ENCODE measurements at places on chromosomes 13 and 19.

GRCh38 chr13:98563071-98563470 is 13.8 kb downstream of the STK24 start:
- no peak for DNase-seq

DNA sequence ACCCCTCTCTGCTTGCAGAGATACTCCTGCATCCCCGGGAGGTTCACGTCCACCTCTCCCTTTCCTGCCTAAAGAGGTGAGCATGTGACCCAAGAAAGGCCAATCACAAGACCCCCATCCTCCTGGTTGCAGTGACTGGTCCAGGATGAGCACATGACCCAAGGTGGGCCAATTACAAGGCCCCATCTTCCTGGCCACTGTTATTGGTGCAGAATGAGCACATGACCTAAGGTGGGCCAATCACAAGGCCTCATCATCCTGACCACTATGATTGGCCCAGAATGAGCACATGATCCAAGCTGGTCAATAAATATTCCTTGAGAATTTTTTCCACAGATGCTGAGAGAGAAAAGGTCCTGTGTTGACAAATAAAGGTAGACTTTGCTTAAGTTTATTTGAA is 350.7 kb downstream of the EFNB2 start:
- DNase-seq, result no peak

DNA sequence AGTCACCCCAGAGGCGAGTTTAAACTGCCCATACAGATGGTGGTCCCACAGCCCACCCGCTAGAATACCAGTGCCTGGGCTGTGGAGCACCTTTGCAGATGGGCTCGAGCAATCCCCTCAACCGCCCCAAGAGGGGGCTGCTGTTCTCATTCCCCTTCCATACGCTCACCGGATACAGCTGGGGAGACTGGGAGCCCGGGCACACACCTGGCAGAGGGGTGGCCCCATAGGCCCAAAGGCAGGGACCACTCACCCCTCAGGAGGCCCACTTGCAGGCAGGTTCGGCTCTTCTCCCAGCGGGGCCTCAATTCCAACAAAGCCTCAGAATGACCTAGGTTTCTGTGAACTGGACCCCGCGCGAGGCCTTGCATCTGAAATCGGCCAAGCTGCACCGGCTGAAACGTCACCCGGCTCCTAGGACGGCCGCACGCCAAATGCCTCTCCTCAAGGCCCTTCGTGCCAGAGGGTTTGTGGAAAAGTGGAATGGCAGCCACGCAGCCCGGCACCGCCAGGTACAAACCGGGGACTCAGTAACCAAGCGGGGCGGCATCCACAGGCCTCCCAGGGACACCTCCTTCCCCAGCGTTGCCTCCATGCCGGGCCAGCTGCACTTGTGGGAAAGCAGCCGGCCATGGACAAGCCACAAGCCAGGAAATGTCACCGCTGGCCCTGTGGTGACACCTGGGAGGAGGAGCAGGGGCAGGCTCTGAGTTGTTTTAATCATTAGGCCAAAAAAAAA is 18.7 kb downstream of the MLLT1 start:
- no peak for DNase-seq

- DNase-seq, result no peak
These were observed 35.8 kb upstream of the SPART start for GRCh38 chr13:36382030-36382429.

GRCh38 chr13:95614641-95615245 is 29.8 kb downstream of the DZIP1 start:
- DNase-seq, result no peak

- DNase-seq, result no peak
These were observed 256.9 kb downstream of the SPRY2 start for GRCh38 chr13:80083853-80084676.

- DNase-seq, result no peak
These were observed 55.8 kb upstream of the KCTD15 start for GRCh38 chr19:33740811-33741396.

DNA sequence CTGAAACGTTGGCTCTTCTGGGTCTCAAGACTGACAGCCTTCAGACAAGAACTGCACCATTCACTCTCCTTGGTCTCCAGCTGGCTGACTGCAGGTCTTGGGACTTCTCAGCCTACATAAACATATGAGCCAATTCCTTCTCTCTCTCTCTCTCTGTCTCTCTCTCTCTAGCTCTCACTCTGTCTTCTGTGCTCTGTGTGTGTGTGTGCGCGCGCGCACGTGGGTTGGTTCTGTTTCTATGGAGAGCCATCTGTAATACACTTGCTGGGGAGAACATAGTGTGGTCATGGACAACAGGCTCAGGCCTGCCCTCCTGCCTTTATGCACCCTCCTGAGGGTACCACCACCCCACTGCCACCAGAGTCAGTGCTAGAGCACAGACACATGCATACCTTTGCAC is 13.7 kb upstream of the SERPINE3 start:
- DNase-seq, result no peak

GRCh38 chr13:20378721-20379120 is 146.6 kb upstream of the GJB6 start:
- DNase-seq, result no peak

GRCh38 chr13:46595136-46595884 is 42.3 kb downstream of the LRCH1 start:
- peak; percentile 77 for DNase-seq

- no peak for DNase-seq
These were observed 30.8 kb upstream of the ZNRF4 start for GRCh38 chr19:5424192-5424973.

DNA sequence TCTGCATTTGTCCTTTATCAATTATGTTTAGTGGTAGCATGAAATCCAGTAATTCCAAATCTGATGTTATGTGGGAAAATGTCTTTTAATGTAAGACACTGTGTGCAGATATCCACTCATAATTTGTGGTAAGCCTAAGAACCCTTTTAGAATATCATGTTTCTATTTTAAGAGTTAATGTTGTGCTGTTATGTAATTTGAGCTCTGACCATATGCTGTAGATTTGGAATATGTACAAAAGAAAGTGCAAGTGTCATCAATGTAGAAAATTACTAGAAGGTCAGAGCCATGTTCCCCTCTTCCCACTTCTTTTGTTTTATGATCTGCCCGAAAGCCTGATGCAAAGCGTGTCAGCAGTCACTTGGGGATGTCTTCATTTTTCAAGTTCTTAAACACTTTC is 44.5 kb downstream of the SCEL start:
- DNase-seq, result no peak

GRCh38 chr19:45138303-45138751 is 22.5 kb downstream of the NKPD1 start:
- no peak for DNase-seq

GRCh38 chr13:87042946-87043345 is 628.2 kb upstream of the SLITRK5 start:
- DNase-seq, result no peak

- no peak for DNase-seq
These were observed 20.8 kb upstream of the ASPDH start for GRCh38 chr19:50534478-50534877.

DNA sequence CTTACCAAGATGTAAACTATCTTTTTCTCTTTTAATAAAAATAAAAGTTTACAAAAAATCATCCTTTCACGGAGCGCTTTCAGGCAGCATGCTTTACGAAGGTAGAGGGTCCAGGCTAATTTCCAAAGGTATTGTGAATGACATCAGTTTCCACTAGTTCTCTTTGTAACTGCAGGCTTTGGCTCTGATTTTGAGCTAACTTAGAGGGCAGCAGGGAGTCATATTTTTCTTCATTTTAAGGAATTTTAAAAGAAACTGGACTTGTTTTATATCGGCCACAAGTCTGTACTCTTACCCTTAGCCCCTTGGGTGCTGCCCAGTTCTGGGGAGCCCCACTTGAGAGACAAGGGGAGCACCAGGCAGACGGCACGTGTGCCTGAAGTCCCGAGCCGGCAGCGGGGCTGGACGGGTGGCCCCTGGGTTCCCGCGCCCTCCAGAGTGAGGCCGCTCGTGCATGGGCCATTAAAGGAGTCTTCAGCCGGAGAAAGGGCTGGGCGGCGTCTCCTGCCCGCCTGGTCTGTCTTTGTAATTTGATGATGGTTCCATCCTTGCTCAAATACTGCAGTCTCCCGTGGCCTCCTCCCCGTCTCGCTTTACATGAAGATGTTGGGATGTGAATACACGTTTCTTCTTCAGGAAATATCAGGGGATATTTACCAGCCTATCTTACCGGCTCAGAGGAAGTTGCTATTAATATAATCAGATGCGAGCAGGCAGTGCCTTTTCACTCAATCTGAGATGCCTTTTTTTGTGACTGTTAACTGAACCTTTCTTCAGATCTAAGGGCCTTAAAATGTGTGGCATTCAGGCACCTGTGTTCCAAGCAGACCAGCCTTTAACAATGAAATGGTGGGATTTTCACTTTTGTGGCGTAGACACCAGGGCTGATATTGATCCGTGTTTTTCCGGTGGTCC is 67.4 kb downstream of the GGACT start:
- no peak for DNase-seq

GRCh38 chr19:55688422-55689218 is 13.6 kb downstream of the EPN1 start:
- peak; percentile 14 for DNase-seq

- no peak for DNase-seq
These were observed 933.4 kb downstream of the SLITRK6 start for GRCh38 chr13:84865783-84866221.

DNA sequence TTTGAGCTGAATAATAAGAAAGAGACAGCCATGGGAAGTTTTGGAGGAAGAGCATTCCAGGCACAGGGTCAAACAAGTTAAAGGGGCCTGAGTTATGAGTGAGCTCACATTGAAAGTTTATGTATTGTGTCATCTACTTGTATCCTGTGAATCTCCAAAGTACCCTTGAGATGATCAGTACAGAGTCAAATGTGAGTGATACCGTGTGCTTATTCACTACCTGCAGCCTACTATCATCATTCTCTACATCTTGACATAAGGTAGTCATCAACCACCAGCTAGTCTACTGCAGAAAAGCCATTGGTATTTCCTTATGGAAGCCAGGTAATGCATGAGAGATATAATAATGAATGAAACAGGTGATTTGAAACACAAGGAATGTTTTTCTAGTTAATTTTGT is 3.0 kb upstream of the KCTD12 start:
- DNase-seq, result no peak

- no peak for DNase-seq
These were observed 45.0 kb upstream of the RNF113B start for GRCh38 chr13:98222081-98222554.

GRCh38 chr19:5297272-5297669 is 43.3 kb downstream of the PTPRS start:
- DNase-seq, result no peak

DNA sequence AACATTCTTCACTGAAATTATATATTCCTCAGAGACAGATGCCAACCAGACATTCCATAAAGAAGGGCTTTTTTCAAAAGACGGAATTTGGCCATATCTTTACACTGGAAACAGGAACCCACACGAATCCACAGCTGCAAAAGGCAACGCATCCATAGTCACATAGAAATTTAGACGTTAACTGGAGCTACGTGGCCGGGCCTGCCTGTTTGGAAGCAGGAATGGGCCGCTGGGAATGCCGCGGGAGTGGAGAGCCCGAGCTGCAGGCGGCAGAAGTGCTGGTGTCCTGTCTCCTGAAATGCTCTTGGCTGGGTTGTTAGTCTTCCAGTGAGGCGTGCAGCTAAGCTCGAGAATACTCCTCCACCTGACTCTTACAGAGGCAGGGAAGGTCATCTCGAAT is 122.2 kb downstream of the KL start:
- DNase-seq, result no peak

DNA sequence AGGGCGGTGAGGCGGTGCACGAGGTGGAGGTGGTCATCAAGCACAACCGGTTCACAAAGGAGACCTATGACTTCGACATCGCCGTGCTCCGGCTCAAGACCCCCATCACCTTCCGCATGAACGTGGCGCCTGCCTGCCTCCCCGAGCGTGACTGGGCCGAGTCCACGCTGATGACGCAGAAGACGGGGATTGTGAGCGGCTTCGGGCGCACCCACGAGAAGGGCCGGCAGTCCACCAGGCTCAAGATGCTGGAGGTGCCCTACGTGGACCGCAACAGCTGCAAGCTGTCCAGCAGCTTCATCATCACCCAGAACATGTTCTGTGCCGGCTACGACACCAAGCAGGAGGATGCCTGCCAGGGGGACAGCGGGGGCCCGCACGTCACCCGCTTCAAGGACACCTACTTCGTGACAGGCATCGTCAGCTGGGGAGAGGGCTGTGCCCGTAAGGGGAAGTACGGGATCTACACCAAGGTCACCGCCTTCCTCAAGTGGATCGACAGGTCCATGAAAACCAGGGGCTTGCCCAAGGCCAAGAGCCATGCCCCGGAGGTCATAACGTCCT is 9.4 kb upstream of the PROZ start:
- DNase-seq, result no peak

DNA sequence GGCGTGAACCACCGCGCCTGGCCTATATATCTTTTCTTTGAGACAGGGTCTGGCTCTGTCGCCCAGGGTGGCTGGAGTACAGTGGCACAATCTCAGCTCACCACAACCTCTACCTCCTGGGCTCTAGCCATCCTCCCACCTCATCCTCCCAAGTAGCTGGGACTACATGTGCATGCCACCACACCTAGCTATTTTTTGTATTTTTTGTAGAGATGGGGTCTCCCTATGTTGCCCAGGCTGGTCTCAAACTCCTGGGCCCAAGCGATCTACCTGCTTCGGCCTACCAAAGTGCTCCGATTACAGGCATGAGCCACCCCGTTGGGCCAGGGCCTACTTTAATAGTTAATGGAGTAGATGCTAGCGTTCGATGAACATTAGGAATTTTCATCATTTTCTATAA is 3.4 kb downstream of the TNPO2 start:
- DNase-seq, result no peak

DNA sequence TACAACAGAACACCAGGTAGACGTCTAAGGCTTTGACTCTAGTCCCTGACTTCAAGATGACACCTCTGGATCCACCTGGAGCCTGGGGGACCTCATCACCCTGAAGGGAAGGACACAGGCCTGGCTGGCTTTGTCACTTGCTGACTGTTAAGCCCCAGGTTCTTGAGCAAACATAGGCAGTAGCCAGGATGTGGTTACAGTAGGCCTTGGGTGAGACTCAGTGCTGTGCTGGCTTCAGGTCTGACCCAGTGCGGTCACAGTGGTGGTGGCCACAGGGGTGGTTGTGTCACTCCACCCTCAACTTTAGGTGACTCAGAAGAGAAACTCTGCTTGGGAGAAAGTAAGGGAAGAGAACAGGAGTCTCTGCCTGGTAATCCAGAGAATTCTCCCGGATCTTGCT is 497.8 kb downstream of the UQCRFS1 start:
- DNase-seq, result no peak

DNA sequence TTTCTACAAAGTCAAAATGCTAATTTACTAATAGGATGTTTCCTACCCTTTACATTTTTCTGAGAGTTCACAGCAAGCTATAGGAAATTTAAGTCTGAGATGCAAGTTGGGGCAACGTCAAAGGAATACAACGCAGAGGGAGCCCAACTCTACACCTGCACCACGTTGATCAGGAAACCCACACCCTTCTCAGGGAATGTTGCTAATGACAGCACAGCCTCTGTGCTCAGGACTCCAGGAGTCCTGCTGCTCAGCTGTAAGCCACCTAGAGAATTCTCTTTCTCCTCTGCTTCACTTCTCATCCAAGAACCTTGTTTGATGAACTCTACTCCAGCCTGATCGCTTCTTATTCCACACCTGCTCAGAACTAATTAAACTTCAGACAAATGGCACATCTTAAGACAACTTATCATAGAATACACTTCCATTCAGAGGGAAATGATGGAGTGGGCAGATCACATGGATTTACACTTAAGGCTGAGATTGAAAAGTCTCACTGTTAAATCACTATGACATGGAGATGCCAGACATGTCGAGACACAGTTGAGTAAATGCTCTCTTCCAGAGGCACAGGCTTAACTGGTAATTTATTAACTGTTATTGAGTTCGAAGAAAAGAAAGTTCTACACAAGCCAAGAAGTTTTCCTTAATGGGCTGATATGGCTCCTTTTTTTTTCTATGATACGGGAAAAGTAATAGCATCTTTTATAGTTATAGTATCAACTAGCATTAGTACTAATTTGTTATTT is 811.6 kb upstream of the ARGLU1 start:
- DNase-seq, result no peak
